ENCODE measurements at places on chromosomes 2 and 18.

- DNase-seq, result no peak
These were observed 277.4 kb downstream of the TNS1 start for GRCh38 chr2:217725409-217725808.

- no peak for DNase-seq
These were observed 20.7 kb downstream of the BOK start for GRCh38 chr2:241579281-241579680.

- peak; percentile 74 for DNase-seq
These were observed 122.2 kb downstream of the QPCT start for GRCh38 chr2:37466533-37467222.

GRCh38 chr2:241970716-241971115, 101.2 kb downstream of the RTP5 start:
- DNase-seq, result no peak

GRCh38 chr2:116511426-116511825, 1303.1 kb upstream of the DDX18 start:
- no peak for DNase-seq

All from fibroblast of skin of right biceps (primary cell).